Stimulated activated CD4-positive, alpha-beta T cell treated with anti-CD3 and anti-CD28 coated beads, TNF-alpha, amount 100 ng/mL, for 1 hour (primary cell): ENCODE measurements at places on chromosomes 13 and 19.

GRCh38 chr13:27551562-27551961, 68.8 kb downstream of the LNX2 start:
- no peak for DNase-seq

GRCh38 chr13:35140321-35140720, 198.3 kb downstream of the NBEA start:
- DNase-seq: no peak

- DNase-seq: no peak
Measured at GRCh38 chr13:78608688-78609463, 5.5 kb upstream of the POU4F1 start.

- no peak for DNase-seq
Measured at GRCh38 chr13:86510792-86511191, 711.6 kb upstream of the SLITRK6 start.

DNA sequence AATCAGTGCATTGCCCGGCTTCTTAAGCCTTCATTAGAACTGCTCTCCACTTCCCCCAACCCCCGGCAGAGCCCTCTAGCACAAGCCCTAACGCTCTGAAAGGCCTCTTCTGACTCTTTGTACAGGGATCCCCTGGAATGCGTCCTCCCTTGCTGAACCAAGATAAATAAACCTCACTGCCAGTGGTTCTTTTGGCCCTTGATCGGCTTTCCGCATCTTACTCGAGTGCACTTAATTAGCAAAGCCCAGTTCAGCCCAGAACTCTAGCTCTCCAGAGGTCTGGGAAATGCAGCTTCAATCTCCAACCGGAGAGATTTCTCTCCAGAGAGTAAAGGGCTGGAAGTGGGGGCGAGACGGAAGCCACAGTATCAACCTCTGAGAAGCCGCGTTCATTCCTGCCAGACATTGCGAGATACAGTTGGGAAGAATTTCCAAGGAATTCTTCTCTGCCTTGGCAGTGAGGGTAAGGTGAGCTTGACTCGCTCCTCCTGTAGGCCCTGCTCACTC, 8.7 kb upstream of the ZNF444 start:
- DNase-seq: no peak

DNA sequence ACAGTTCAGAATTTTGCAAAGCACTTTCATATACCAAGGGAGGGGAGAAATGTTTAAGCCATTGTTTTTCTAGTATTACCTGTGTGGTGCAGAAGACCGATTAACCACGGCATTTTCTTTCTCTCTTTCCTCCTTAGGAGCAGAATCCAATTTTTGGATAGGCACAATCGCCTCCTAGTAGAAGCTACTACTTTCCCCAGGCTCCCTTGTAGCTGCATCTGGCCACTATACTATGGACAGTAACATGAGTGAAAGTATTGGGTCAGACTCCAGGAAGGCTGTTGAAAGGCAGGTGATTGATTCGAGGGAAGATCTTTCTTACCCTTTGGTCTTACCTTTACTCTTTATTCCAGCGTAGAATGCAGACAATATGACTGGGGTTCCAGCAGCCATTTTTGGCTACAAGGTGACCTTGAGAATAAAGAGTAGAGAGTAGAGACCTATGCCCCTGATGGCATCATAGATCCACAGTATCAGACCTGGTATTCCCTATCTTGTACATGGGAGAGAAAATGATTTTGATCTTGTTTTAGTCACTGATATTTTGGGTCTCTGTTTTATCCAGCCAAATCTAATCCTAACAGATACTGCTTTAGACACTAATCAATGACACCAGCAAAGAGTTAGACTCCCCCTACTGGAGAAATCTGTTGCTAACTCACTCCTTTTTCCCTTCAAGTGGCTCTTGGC, 77.0 kb downstream of the LRRC63 start:
- no peak for DNase-seq

DNA sequence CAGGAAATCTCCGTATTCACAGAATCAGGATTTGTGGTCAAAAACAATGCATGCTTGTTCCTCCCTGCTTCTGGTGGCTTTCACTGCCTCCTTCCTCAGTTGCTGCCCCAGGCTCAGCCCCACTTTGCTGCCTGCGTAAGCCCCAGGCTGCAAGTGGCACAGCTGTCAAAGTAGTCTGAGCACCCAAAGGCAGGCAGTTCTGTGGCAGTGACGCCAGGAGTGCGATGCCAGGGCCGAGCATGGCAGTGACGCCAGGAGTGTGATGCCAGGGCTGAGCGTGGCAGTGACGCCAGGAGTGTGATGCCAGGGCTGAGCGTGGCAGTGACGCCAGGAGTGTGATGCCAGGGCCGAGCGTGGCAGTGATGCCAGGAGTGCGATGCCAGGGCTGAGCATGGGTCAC, 77.3 kb upstream of the GPR183 start:
- no peak for DNase-seq

- DNase-seq: no peak
Measured at GRCh38 chr13:65914716-65915115, 1315.4 kb downstream of the PCDH9 start.

DNA sequence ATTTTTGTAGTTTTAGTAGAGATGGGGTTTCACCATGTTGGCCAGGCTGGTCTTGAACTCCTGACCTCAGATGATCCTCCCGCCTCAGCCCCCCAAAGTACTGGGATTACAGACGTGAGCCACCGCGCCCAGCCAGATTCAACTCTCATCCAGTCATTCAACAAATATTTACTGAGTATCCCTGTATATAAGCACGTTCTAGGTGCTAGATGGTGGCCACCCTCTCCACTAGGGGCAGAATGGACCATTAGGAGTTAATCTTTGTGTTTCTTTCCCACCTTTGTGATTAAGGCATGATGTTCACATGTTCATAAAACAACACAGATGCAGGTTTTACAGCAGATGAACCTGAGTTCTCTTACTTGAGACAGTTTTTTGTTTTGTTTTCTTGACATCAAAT, 7.3 kb downstream of the SHKBP1 start:
- no peak for DNase-seq
